Caco-2 (cell line): ENCODE measurements at places on chromosomes 2 and 18. TPM values are rescaled to one million over a fixed set of nuclear protein-coding genes. Genes with fewer than 3 reads are reported as not detected.

- H3K27ac ChIP-seq: no peak overlapping the region
- H3K36me3 ChIP-seq: no peaks in the 10 kb centered on the region
- no peaks in the 10 kb centered on the region for H3K27me3 ChIP-seq
- H3K4me1 ChIP-seq: peaks cover 14% of the 10 kb centered on the region
- DNase-seq: no peak
- H3K4me3 ChIP-seq: no peak overlapping the region
Measured at GRCh38 chr2:147450661-147451510, 393.9 kb upstream of the ACVR2A start.

DNA sequence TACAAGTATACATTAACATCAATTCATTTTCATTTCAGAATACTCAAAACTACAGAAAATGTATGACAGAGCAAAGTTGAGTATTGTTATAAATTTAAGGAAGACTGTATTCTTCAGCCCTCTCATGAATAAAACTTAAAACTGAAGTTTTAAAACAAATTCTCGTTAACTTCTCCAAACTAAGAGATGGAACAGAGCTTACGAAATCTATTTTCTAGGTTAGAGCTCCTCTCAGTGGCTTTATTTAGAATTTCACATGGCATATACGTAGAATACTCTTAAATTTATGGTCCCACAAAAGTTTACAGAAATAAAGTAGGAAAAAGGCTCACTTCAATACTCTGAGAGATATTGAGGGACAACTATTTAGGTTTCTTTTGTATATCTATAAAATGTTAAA lies 612.1 kb downstream of the KCNJ3 start:
- H3K27ac ChIP-seq: no peak overlapping the region
- H3K4me3 ChIP-seq: no peak overlapping the region
- H3K36me3 ChIP-seq: no peaks in the 10 kb centered on the region
- H3K4me1 ChIP-seq: no peaks in the 10 kb centered on the region

TRABD2A gene
- total RNA-seq: 1.3 and 1.4 TPM in 2 replicates

GRCh38 chr2:43333656-43334144 lies 107.3 kb upstream of the ZFP36L2 start:
- no peak overlapping the region for H3K4me3 ChIP-seq
- no peaks in the 10 kb centered on the region for H3K27me3 ChIP-seq
- no peaks in the 10 kb centered on the region for H3K4me1 ChIP-seq
- H3K36me3 ChIP-seq: no peaks in the 10 kb centered on the region

- H3K4me3 ChIP-seq: no peak overlapping the region
- peaks cover 16% of the 10 kb centered on the region for H3K4me1 ChIP-seq
- no peaks in the 10 kb centered on the region for H3K27me3 ChIP-seq
- no peaks in the 10 kb centered on the region for H3K36me3 ChIP-seq
- no peak overlapping the region for H3K27ac ChIP-seq
Measured at GRCh38 chr2:100983684-100984310, 18.3 kb upstream of the RPL31 start.

DNA sequence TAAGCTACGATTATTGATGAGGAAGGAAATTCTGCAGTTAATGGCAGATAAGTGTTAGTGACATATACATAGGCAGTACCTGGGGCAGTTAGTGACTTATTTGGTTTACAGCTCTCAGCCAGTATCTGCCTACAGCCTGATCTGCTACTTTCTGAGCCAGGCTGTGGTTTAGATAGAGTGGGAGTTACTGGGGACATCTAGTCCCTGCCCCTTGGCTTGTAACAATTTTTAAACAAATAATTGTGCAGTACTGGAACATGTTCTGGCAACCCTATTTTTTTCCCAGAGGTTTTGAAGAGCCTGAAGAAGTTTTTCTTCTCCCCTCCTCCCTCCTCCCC lies 2.3 kb downstream of the KIF5C start:
- no peaks in the 10 kb centered on the region for H3K36me3 ChIP-seq
- no peak overlapping the region for H3K4me3 ChIP-seq
- H3K27ac ChIP-seq: no peak overlapping the region
- H3K27me3 ChIP-seq: peaks cover 4% of the 10 kb centered on the region

CREG2 gene
- 119 and 120 TPM in 2 replicates for total RNA-seq

GRCh38 chr2:147456779-147457178 lies 388.1 kb upstream of the ACVR2A start:
- H3K27me3 ChIP-seq: no peaks in the 10 kb centered on the region
- H3K4me1 ChIP-seq: no peaks in the 10 kb centered on the region
- no peaks in the 10 kb centered on the region for H3K36me3 ChIP-seq
- no peak overlapping the region for H3K4me3 ChIP-seq
- no peak for DNase-seq
- no peak overlapping the region for H3K27ac ChIP-seq

- no peak overlapping the region for H3K4me3 ChIP-seq
- DNase-seq: no peak
- no peak overlapping the region for H3K27ac ChIP-seq
- no peaks in the 10 kb centered on the region for H3K27me3 ChIP-seq
Measured at GRCh38 chr2:135817951-135818350, 19.0 kb downstream of the LCT start.

DNA sequence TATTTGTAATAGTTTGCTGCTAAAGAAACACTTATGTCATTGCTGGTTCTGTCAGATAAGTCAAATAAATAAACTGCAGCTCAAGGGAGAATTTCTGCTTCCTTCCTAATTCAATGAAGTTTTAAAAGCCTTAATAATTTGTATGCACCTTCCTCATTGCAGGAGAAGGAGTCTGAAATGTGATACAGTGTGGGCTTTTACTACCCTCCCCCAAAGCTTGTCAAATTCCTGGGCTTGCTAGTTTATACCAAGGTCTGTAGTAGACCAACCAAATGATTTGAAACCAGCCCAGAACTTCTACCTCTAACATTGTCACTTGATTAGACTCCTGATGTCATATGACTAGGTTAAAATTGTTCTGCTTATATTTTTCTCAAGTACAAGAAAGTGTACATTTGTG lies 131.8 kb downstream of the DTNA start:
- no peak overlapping the region for H3K27ac ChIP-seq
- H3K36me3 ChIP-seq: no peaks in the 10 kb centered on the region
- DNase-seq: no peak
- H3K27me3 ChIP-seq: no peaks in the 10 kb centered on the region
- no peaks in the 10 kb centered on the region for H3K4me1 ChIP-seq
- no peak overlapping the region for H3K4me3 ChIP-seq

- no peak overlapping the region for H3K4me3 ChIP-seq
- no peaks in the 10 kb centered on the region for H3K27me3 ChIP-seq
- H3K36me3 ChIP-seq: no peaks in the 10 kb centered on the region
Measured at GRCh38 chr2:212938144-212938793, 213.1 kb downstream of the IKZF2 start.

DNA sequence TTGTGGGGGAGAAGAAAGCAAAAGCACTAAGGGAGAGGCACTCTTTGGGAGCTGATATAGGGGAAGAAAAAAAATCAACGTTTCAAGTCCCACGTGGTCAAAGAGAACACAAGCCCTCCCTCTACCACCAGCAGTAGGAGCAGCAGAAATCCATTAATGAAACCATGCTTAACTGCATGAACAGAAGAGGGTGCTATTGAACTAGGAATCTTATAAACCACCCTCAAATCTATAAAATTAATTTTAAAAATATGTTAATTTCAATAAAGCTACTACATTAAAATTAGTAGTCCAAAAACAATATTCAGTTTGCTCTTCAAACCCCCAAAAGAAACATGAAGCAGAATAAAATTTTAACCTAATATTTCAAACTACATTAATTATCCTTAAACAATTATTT lies 147.8 kb downstream of the TMEM18 start:
- DNase-seq: no peak
- H3K27ac ChIP-seq: no peak overlapping the region
- no peaks in the 10 kb centered on the region for H3K4me1 ChIP-seq
- H3K27me3 ChIP-seq: no peaks in the 10 kb centered on the region
- H3K36me3 ChIP-seq: no peaks in the 10 kb centered on the region

- no peak overlapping the region for H3K4me3 ChIP-seq
- no peaks in the 10 kb centered on the region for H3K27me3 ChIP-seq
- H3K36me3 ChIP-seq: no peaks in the 10 kb centered on the region
- DNase-seq: no peak
- H3K27ac ChIP-seq: no peak overlapping the region
- H3K4me1 ChIP-seq: peaks cover 11% of the 10 kb centered on the region
Measured at GRCh38 chr2:221541131-221541735, 30.9 kb downstream of the EPHA4 start.

- H3K4me1 ChIP-seq: peaks cover 17% of the 10 kb centered on the region
- no peak for DNase-seq
- no peak overlapping the region for H3K27ac ChIP-seq
- no peaks in the 10 kb centered on the region for H3K27me3 ChIP-seq
- H3K36me3 ChIP-seq: peaks cover 5% of the 10 kb centered on the region
Measured at GRCh38 chr2:24073816-24074215, 2.3 kb downstream of the SF3B6 start.

GRCh38 chr2:178197791-178198190 lies 3.5 kb downstream of the OSBPL6 start:
- peaks cover 5% of the 10 kb centered on the region for H3K27me3 ChIP-seq
- no peaks in the 10 kb centered on the region for H3K36me3 ChIP-seq
- peaks cover 10% of the 10 kb centered on the region; the same call in 1 of the 2 replicates for H3K4me1 ChIP-seq
- no peak overlapping the region for H3K4me3 ChIP-seq
- no peak for DNase-seq
- no peak overlapping the region for H3K27ac ChIP-seq

GRCh38 chr2:64186699-64187605 lies 42.7 kb upstream of the PELI1 start:
- no peak overlapping the region for H3K4me3 ChIP-seq
- no peak for DNase-seq
- 0 out of 2 replicates have a peak, but pooled peaks cover 6% of the 10 kb centered on the region for H3K4me1 ChIP-seq

CYTIP gene
- 0.26 and 1.1 TPM in 2 replicates for total RNA-seq

DNA sequence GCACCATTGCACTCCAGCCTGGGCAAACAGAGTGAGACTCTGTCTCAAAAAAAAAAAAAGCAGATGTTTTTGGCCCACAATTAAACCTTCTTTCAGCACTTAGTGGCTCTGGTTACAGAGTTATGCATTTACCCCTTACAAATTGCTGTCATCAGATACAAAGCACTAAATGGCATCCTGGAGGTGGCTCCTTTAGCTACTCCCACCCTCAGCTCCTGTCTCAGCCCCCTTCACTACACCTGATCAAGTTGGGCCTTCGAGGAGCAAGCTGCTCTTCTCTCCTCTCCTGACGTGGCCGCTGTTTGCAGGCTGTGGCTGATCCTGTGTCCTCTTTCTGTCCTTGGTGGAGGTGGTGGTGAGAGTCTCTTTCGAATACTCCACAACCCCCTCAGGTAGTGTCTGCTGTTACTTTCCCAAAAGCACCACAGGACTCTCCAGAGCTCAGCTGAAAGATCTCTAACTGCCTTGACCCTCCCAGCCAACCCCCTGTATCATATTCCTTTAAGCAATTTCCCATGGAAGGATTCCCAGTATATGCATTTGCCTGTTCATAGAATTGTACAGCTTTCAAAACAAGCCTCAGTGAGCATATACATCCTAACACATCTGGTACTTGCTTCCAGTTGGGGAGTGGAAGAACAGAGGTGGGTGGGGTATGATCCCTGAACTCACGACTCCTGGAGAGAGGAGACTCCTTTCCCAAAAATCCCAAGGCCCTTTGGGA lies 285.9 kb downstream of the CLIP4 start:
- no peaks in the 10 kb centered on the region for H3K4me1 ChIP-seq
- peaks cover 1% of the 10 kb centered on the region; the same call in 1 of the 2 replicates for H3K27me3 ChIP-seq
- no peak for DNase-seq

GRCh38 chr2:231640641-231641111 lies 48.0 kb downstream of the TEX44 start:
- no peak overlapping the region for H3K4me3 ChIP-seq
- no peaks in the 10 kb centered on the region for H3K27me3 ChIP-seq
- no peaks in the 10 kb centered on the region for H3K36me3 ChIP-seq
- peaks cover 8% of the 10 kb centered on the region for H3K4me1 ChIP-seq
- no peak for DNase-seq

- DNase-seq: no peak
- H3K27me3 ChIP-seq: no peaks in the 10 kb centered on the region
- no peaks in the 10 kb centered on the region for H3K4me1 ChIP-seq
- no peak overlapping the region for H3K27ac ChIP-seq
- H3K36me3 ChIP-seq: no peaks in the 10 kb centered on the region
Measured at GRCh38 chr2:105231232-105231619, 10.3 kb upstream of the GPR45 start.

- no peaks in the 10 kb centered on the region; the same call in 1 of the 2 replicates for H3K36me3 ChIP-seq
- DNase-seq: no peak
- no peaks in the 10 kb centered on the region for H3K27me3 ChIP-seq
- H3K27ac ChIP-seq: no peak overlapping the region
- H3K4me1 ChIP-seq: peaks cover 6% of the 10 kb centered on the region; the same call in 1 of the 2 replicates
Measured at GRCh38 chr2:190911813-190912212, 31.2 kb downstream of the GLS start.

DOK6 gene
- total RNA-seq: not detected in 2 replicates

DNA sequence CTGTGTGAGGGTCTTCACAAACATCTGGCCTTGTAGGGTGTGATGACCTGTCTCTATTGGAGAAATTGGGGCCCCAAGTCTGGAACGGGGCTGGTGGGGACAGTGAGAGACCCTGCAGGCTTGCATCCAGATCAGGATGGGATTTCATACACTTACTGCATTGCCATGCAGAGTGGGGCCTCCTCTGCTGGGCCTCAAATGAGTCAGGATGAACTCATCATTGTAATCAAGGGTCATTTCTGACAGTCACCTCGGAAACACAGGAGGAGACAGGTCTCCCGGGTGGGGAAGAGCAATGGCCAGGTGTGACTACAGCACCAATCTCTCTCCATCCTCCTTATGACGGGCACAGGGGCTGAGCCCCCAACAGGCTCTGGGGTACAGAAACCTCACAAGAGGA lies 48.1 kb upstream of the GALR1 start:
- H3K36me3 ChIP-seq: no peaks in the 10 kb centered on the region
- H3K27ac ChIP-seq: no peak overlapping the region
- H3K4me1 ChIP-seq: no peaks in the 10 kb centered on the region
- no peak overlapping the region for H3K4me3 ChIP-seq
- no peak for DNase-seq
- H3K27me3 ChIP-seq: no peaks in the 10 kb centered on the region

DNA sequence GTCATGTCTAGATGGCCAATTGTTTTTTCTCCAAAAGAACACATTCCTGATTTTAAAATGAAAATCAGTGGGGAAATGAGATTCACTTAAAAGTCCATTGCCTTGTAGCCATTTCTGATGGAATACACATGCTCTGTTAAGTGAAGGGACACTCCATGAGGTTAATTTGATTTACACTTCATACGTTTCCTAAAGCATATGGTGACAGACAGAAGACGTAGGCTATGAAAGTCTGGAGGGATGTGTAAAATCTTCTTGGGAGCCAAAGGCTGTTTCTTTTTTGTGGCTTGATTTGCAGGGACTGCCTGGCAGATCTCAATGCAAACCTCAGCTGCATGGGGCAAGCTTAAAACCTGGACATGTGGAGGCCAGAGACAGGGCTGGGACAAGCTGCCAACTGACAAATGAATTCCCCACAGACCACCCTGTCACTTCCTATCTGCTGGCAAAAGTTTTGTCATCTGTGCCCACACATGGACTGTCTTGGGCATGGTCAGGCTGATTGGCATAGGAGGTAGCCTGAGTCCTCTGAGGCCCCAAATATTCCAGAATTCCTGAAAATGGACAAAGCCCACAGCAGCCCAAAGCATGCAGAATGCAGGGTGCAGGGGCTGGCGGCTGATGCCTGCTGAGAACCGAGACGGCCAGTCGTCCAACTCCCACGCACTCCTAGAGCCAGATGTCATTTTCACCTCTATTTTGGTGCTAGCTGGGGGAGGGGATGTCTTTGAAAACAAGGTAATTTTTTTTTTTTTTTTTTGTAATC lies 73.9 kb downstream of the SDC1 start:
- H3K27ac ChIP-seq: no peak overlapping the region
- no peak for DNase-seq
- H3K4me3 ChIP-seq: no peak overlapping the region
- H3K36me3 ChIP-seq: no peaks in the 10 kb centered on the region
- H3K4me1 ChIP-seq: peaks cover 5% of the 10 kb centered on the region; the same call in 1 of the 2 replicates

GALNT5 gene
- 6.8 TPM in 2 replicates for total RNA-seq
